ENCODE measurements at places on chromosomes 13 and 19.
A peak's percentile ranks its signal among the peaks of the same experiment; 100 is the strongest.

- peak; percentile 91 for DNase-seq
Measured at GRCh38 chr13:110340812-110341444, 33.8 kb downstream of the COL4A2 start.

GRCh38 chr13:85638265-85638664 is 161.0 kb downstream of the SLITRK6 start:
- DNase-seq, result no peak

GRCh38 chr13:106234636-106235035 is 300.8 kb downstream of the EFNB2 start:
- no peak for DNase-seq

DNA sequence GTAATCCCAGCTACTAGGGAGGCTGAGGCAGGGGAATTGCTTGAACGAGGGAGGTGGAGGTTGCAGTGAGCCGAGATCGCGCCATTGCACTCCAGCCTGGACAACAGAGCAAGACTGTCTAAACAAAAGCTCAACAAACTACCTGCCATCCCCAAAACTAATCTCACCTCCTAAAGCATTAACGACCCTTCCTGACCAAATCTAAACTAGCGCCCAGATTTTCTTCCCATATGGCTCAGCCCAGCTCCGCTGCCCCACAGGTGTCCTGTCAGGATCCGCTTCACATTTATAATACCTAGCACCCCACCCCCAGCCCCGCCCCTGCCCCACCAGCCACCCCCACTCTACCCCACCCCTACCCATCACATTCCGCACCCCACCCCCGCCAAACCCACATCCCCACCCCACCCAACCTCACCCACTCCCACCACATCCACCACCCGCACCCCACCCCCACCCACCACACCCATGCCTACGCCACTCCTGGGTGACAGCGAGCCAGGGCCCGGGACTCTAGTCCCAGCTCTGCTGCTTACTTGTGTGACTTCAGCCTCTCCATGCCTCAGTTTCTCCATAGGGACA is 599 bp downstream of the C19orf12 start:
- DNase-seq, result no peak

- no peak for DNase-seq
Measured at GRCh38 chr13:98293103-98293502, 116.0 kb upstream of the RNF113B start.

- DNase-seq, result no peak
Measured at GRCh38 chr19:17025991-17026658, 485 bp downstream of the CPAMD8 start.

DNA sequence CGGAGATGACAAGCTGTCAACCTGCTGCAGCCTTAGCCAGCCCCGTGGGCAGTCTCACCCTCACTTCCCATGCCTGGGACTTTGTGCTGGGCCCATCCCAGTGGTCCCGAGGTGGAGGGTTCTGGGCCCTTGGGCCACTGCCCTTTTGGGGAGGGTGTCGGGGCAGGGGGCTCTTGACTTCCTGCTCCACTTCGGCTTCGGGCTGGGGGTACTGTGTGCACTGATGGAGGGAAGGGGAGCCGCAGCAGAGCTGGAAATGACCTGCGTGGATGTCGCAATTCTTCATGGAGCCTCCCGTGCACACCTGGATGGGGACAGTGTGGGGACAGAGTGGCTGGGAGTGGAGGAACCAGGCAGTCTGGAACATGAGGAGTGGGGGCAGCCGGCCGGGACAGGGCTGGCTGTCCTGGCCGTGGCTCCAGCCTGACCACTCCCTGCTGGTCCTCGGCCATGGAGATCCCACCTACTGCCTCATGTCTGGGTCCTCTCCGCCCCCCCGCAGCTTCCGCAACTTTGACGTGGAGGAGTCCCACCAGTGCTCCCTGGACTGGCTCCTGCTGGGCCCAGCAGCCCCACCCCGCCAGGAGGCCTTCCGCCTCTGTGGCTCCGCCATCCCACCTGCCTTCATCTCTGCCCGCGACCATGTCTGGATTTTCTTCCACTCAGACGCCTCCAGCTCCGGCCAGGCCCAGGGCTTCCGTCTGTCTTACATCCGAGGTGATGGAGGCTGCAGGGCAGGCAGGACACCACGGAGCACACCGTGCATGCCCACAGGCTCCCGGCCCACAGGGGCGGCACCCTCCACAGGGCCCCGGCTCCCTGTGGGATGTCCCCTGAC is 10.2 kb downstream of the LRP3 start:
- DNase-seq, result no peak

- DNase-seq, result no peak
Measured at GRCh38 chr19:39254531-39255345, 6.1 kb upstream of the IFNL4 start.

GRCh38 chr13:43239275-43239840 is 216.0 kb downstream of the DNAJC15 start:
- peak; percentile 40 for DNase-seq

DNA sequence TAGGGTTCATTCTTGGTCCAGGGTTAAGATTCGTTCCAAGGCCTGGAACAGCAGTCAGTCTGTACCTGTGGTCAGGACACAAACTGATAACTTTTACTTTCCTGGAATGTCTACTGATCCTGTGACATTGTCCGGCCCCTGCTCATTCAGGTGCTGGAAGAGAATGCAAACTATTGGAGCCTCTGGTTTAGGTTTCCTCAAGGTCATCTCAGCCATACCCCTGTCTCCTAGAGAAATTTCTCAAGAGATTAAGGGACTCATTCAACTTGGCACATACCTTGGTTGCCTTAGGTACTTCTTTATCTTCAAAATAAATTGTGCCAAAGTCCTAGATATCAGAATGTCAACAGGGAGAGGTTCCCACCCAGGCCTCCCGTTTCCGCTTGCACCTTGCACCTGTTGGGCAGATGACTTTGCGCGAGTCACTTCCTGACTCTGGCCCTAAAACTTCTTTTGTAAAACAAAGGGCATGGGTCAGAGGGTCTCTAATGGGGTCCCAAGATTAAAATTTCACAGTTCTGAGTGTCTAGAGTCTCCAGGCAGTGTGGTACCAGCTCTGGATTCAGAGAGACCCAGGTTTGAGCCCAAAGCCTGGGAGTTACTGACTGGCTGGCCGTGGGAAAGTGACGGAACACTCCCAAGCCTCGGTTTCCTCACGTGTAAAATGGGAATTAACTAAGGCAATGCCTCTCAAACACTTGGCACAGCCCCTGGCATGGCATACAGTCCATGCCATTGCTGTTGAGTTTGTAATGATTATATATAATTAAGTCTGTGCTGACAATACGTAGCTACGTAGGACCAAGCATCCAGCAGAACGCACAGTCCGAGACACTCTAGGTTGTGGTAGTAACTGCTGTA is 25.8 kb upstream of the CYP2S1 start:
- no peak for DNase-seq

DNA sequence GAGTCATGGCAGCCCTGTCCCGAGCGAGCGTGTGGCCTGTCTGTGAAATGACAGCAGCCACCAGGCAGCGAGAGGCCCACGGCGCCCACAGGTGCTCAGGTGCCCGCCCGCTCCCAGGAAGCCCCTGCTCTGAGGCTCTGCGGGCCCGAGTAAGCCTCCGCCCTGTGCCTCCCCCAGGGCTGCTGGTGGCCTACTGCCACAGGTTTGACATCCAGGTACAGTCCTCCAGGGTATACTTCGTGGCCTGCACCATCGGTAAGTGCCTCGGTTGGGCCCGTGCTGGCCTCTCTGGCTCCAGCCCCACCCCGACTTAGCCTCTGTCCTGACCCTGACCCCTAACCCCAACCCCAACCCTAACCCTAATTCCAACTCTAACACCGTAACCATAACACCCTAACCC is 15.0 kb upstream of the TMPRSS9 start:
- no peak for DNase-seq

DNA sequence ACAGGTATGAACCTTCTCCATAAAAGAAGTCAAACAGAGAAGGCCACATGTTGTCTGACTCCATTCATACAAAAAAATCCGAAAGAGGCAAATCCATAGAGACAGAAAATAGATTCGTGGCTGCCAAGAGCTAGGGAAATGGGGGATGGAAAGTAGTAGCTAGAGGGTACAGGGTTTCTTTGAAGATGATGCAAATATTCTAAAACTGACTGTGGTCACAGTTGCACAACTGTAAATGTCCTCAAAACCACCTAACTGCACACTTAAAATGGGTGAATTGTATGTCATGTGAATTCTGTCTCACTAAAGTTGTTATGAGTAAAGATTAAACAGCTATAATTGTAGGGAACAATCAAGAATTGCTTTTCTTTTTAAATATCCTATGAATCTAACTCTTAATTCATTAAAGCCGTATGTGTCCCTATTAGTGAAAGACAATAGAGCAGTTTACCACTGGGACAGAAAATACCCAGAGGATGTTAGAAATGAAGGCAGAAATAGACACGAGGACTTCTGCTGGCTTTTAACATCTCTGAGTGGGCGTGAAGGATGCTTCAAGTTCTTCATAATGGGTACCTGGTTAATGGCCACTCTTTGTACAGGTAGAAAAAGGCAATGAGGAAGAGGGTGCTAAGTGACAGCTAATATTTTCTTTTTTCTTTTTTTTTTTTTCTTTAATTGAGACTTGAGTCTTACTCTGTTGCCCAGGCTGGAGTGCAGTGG is 21.2 kb downstream of the INSR start:
- no peak for DNase-seq

- no peak for DNase-seq
Measured at GRCh38 chr19:54707962-54708361, 16.3 kb upstream of the KIR3DL3 start.

DNA sequence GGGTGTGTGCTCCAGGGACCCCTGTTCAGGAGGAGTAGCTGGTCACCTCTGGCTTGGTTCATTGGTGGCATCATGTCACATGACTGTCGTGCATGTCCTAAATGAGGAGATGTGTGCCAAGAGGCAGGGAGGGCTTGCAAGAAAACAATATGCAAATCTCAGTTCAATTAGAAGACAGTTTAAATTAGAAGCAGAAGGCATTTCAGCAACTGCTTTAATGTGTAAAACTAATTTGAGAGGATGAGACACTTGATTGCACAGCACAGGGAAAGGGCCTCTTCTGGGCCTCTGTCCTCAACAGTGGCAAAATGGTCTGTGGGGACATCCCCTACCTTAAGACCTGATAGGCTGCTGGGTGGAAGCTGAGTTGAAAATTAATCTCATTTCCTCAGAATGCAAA is 54.6 kb downstream of the SPATA13 start:
- no peak for DNase-seq

DNA sequence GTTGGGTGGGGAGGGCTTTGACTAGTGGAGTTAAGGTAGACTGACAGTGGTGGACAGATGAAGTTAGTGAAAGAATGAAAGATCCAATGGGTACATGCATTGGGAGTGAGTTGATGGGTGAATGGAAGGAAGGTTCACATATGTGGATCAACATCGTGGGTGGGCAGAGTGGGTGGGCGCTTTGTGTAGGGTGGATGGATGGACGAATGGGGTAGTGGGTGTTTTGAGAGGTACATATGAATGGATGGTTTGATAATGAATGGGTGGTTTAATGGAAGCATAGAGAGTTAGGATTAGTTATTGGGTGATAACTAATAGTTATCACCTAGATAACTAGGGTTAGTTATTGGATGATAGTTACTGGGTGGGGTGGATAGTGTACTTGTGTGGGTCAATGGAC is 11.5 kb downstream of the ZSWIM4 start:
- DNase-seq, result no peak

- peak; percentile 62 for DNase-seq
Measured at GRCh38 chr13:109667056-109667455, 119.3 kb downstream of the IRS2 start.

DNA sequence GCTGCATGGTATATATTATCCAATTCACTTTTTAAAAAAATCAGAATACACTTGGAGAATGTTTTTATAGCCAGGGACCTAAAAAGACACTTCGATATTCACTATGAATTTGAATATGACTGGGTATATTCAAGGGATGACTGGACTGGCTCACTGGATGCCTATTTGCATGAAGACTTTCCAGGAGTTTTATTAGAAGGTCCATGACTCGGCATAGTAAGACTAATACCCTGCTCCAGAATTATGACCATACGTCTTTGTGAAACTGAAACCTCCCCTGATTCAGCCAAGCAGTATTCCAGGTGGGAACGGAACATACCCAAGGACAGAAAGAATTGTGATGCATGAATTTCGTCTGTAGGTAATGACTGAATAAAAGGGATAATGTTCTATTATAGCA is 3.9 kb upstream of the FAM216B start:
- DNase-seq, result no peak

DNA sequence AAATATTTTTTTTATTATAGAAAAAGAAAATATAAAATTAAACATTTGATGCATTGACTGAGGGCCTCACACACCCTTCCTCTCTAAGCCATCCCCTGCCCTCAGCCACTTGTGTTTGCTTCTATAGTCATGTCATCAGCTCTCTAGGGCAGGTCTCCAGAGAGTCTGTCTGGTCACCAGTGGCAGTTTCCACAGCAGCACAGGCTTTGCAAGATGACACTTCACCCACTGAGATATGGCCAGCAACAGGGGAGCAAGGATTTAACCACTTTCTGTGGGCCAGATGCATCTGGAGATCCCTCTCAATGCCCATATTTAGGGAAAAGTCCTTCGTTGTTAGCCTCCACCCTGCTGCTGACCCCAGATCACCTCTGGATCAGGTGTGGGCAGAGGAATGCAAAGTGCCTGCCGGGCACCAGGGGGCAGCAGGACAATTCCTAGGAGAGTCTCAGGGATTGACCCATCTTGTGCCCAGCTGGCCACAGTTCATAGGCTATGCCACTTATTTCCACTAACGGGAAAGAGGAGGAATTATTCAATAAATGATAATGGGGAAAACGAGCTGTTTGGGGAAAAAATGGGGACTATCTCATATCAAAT is 4.8 kb downstream of the ABCC4 start:
- DNase-seq, result no peak

DNA sequence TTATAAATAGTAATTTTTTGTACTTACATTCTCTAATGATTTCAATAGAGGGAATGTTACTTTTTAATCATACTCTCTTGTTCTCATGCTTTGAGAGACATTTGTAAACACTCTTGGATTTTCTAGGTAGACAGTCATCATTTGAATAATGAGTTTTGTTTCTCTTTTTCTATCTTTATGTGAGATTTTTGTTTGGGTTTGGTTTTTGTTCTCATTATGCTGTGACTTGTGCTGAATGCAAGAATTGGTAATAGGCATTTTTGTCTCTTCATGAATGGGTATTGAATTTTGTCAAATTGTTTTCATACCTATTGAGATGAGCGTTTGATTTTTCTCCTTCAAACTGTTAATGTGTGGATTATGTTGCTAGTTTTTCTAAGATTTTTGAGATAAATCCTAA is 56.8 kb upstream of the GPR183 start:
- DNase-seq, result no peak

- DNase-seq, result peak; percentile 23
Measured at GRCh38 chr13:34942732-34943435, 814 bp downstream of the NBEA start.
